ENCODE measurements at places on chromosomes 12 and 14. TPM values are rescaled to one million over a fixed set of nuclear protein-coding genes. Genes with fewer than 3 reads are reported as not detected.

- peak; percentile 54 for DNase-seq
- peak overlapping the region; percentile 56 for H3K4me3 ChIP-seq
- H3K27ac ChIP-seq, result peak overlapping the region; percentile 62
Measured at GRCh38 chr12:643475-644302, 19.6 kb downstream of the NINJ2 start.

DNA sequence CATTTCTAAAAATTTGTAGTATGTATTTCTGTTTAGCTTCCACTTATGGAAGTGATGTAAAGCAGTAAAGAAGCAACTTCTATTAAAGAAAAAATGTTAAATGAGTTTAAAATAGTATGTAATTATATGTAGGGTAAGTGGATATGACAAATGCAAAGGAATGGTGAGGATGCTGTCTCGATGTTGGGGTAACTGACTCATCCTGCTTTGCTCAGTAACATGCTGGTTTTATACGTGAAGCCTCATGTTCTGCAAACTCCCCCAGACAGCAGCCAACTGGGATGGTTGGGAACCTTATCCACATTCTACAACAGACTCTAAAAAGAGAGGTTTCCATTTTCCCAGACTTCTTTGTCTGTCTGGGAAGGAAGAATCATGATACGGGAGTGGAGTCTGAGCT, 1006.4 kb upstream of the TMEM132C start:
- no peak overlapping the region for H3K4me3 ChIP-seq
- H3K4me1 ChIP-seq, result no peaks in the 10 kb centered on the region
- no peaks in the 10 kb centered on the region for H3K36me3 ChIP-seq

DNA sequence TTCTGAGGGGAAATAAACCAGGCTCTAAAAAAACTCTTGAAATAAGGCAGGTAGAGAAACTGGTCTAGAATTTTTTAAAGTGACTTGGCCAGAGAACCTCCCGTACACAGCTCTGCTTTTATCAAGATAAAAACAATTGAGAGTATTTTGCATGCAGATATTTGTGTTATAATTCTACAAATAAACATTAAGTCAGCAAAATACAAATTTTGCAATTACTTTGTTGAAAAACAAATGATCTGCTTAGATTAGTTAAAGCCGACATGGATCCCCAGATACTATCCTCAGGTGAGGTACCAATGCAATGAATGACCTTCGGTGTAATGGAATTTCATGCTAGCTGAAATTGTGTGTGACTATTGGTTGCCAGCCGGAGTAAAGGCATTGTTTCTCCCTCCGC, 197.2 kb downstream of the SOX5 start:
- H3K4me3 ChIP-seq, result no peak overlapping the region
- no peaks in the 10 kb centered on the region for H3K36me3 ChIP-seq
- peaks cover 11% of the 10 kb centered on the region for H3K4me1 ChIP-seq
- no peak for DNase-seq
- no peak overlapping the region for H3K27ac ChIP-seq

DNA sequence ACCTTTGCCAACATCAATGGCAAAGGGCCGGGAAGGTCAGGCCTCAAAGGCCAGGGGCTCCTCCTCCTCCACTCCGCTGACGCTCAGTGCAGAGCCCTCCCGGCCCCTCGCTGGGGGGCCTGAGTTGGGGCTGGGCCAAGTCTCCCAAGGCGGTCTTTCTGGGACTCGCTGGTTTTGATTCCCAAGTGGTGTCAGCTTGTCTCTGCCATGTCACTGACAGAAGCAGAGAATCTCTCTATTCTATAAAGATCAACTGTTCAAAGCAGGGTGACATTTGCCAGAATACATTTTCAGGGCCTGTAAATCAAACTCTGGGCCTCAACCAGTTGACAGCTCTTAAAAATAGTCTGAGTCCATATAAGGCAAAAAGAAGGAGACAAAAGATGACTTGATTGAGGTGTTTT, 75.9 kb downstream of the CCDC88C start:
- no peak overlapping the region for H3K4me3 ChIP-seq
- no peak overlapping the region for H3K27ac ChIP-seq
- H3K4me1 ChIP-seq, result no peaks in the 10 kb centered on the region
- no peak for DNase-seq

DNA sequence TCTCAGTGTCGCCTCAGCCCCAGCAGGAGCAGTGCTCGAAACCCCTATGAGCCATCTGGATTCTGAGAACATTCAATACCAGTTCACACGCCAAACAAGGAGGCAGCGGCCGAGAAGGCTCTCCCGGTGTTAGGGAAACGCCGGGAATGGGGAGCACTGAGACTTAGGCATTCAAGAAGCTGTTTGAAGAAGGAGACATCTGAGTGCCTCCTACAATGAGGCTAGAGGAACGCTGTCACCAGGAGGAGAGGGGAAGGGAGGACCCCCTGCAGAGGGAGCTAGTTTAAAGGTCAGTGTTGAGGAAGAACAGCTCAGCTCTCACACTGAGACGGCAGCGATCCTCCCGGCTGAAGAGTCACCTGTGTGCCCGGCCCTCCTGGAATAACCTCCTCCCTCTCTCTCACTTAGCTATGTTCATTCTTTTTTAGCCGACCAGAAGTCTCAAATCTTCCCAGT, 69.9 kb downstream of the SERPINA3 start:
- no peaks in the 10 kb centered on the region for H3K36me3 ChIP-seq
- no peak overlapping the region for H3K27ac ChIP-seq
- no peak overlapping the region for H3K4me3 ChIP-seq
- H3K27me3 ChIP-seq, result no peaks in the 10 kb centered on the region

DNA sequence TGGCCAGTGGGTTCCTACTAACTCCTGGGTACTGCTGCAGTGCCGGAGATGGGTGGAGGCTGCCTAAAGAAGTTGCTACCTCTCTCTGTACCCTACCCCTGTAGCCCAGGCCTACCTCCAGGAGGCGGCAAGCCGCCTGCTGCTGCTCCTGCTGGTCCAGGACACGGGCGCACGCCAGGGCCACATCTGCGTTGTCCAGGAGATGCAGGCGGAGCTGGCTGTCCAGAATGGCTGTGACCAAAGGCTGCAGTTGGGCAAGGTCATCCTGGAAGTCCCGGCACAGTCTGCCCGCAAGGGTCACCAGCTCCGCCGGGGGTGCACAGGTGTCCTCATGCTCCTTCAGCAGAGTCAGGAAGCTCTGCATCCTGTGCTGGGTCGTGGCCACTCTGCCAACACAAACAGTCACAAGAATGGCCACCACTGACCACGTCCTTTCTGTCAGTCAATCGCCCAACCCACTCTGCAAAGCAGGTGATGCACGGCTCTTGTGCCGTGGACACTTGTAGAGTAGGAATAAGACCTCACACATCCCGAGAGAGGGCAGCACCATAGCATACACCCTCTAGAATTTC, 1.6 kb downstream of the ANHX start:
- H3K4me1 ChIP-seq, result no peaks in the 10 kb centered on the region
- no peak overlapping the region for H3K4me3 ChIP-seq
- no peaks in the 10 kb centered on the region for H3K36me3 ChIP-seq
- H3K27ac ChIP-seq, result no peak overlapping the region
- DNase-seq, result no peak

- no peak overlapping the region for H3K4me3 ChIP-seq
- H3K36me3 ChIP-seq, result no peaks in the 10 kb centered on the region
- no peaks in the 10 kb centered on the region for H3K27me3 ChIP-seq
- peaks cover 5% of the 10 kb centered on the region for H3K4me1 ChIP-seq
- DNase-seq, result no peak
Measured at GRCh38 chr14:59342516-59343484, 122.4 kb downstream of the GPR135 start.

GRCh38 chr12:29149691-29150281, 708 bp downstream of the FAR2 start:
- H3K27ac ChIP-seq, result no peak overlapping the region
- DNase-seq, result no peak
- no peaks in the 10 kb centered on the region for H3K4me1 ChIP-seq

GRCh38 chr14:29858299-29858698, 69.3 kb downstream of the PRKD1 start:
- no peaks in the 10 kb centered on the region for H3K36me3 ChIP-seq
- DNase-seq, result no peak
- H3K4me3 ChIP-seq, result no peak overlapping the region
- H3K27me3 ChIP-seq, result no peaks in the 10 kb centered on the region

- no peak overlapping the region for H3K27ac ChIP-seq
- no peaks in the 10 kb centered on the region for H3K4me1 ChIP-seq
- no peaks in the 10 kb centered on the region for H3K27me3 ChIP-seq
Measured at GRCh38 chr12:66548338-66549049, 130.4 kb downstream of the GRIP1 start.

DNA sequence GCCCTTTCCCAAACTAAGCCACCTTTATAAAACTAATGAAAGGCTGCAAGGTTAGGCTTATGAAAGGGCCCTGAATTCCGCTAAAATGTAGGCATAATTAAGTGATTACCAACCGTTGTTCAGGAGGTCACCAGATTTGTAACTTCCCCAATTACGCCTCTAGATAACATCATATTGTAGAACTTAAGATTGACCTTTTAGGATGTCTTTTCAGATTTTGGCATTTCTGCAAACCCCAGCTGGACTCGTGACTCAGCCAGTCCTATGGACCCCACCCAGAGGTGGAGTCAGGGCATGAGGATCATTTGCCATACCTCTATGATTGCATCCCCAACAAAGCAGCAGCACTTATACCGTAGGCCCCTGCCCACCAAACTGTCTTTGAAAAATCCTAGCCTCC, 3.7 kb upstream of the LPCAT3 start:
- no peak overlapping the region for H3K27ac ChIP-seq
- H3K4me1 ChIP-seq, result peaks cover 12% of the 10 kb centered on the region
- no peak overlapping the region for H3K4me3 ChIP-seq
- H3K27me3 ChIP-seq, result no peaks in the 10 kb centered on the region
- no peaks in the 10 kb centered on the region for H3K36me3 ChIP-seq

DNA sequence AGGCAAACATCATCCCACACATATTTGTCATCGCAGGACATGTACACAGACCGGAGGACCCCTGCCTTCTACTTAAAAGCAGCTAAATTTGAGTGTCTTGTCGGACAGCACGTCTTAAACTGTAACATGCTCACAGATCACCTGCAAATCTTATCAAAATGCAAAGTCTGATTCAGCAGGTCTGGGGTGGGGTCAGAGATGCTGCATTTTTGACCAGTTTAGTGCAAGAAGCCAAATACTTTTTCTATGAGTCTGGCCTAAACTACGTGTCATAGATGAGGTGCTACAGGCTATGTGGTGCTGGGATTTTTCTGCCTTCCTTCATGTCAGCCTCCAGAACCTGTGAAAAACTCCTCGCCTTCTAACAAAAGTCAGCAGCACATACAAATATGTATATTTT, 178.8 kb upstream of the LHX5 start:
- H3K36me3 ChIP-seq, result no peaks in the 10 kb centered on the region
- H3K27ac ChIP-seq, result peak overlapping the region; percentile 75
- peaks cover 19% of the 10 kb centered on the region for H3K4me1 ChIP-seq

DNA sequence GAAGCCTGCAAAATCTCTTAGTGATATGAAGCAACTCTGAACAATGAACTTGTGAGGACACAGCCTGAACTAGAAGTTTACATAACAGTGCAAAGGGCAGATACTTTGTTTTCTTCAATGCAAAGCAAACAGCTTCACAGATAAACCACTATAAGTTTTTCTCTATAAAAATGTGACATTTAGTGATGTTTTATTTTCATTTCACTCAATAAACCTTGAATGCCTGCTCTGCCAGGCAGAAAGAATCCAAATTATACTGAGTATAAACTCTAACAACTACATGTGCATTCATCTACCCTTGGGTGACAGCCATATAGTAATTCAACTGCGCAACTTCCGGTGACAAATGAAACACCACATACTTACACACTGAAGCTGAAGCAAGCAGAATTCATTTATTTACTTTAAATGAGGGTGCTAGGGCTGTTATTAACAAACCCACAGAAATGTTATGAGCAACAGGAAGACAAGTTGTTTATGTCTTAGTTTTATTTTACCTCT, 10.3 kb downstream of the DCP1B start:
- no peak overlapping the region for H3K4me3 ChIP-seq
- no peaks in the 10 kb centered on the region for H3K36me3 ChIP-seq
- H3K4me1 ChIP-seq, result 0 out of 2 replicates have a peak, but pooled peaks cover 5% of the 10 kb centered on the region
- H3K27ac ChIP-seq, result no peak overlapping the region

GRCh38 chr12:68237078-68237477, 11.5 kb upstream of the IL26 start:
- no peak overlapping the region for H3K4me3 ChIP-seq
- no peaks in the 10 kb centered on the region for H3K36me3 ChIP-seq
- H3K27me3 ChIP-seq, result no peaks in the 10 kb centered on the region

TMEM260 gene
- total RNA-seq, result 32.3 TPM

ESR2 gene
- total RNA-seq, result 0.23 TPM

ORAI1 gene
- total RNA-seq, result 33.9 TPM

TDRD9 gene
- not detected for total RNA-seq

CBLN3 gene
- total RNA-seq, result 1.4 TPM

RNASE1 gene
- total RNA-seq, result 1.5 TPM

TCL1A gene
- total RNA-seq, result not detected

NEMF gene
- 62.7 TPM for total RNA-seq

SMOC1 gene
- total RNA-seq, result 0.14 TPM

TBC1D30 gene
- 10.8 TPM for total RNA-seq
